ENCODE measurements at places on chromosomes 12 and 14. TPM values are rescaled to one million over a fixed set of nuclear protein-coding genes. Genes with fewer than 3 reads are reported as not detected.

Gene PLA2G1B
- polyA plus RNA-seq: not detected

Gene CYP27B1
- polyA plus RNA-seq: 1.1 TPM

DNA sequence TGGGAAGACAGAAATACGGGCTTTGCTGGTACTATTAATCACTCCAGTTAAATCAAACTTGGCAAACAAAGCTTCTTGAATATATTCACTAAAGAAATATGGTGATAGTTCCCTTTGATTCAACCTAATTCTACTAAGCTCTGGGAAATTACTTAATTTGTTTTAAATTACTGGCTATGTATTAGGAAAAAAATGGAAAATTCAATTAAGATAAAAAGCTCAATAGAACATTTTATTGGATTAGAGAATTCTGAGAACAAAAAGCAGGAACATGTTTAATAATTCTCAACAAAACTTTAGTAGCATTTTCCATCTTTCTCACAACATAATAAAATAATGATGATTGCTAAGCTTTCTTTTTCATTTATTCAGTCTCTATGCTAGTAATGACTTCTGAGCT, 30.2 kb downstream of the BDKRB1 start:
- DNase-seq: no peak

Gene MDGA2
- polyA plus RNA-seq: 0.63 TPM

DNA sequence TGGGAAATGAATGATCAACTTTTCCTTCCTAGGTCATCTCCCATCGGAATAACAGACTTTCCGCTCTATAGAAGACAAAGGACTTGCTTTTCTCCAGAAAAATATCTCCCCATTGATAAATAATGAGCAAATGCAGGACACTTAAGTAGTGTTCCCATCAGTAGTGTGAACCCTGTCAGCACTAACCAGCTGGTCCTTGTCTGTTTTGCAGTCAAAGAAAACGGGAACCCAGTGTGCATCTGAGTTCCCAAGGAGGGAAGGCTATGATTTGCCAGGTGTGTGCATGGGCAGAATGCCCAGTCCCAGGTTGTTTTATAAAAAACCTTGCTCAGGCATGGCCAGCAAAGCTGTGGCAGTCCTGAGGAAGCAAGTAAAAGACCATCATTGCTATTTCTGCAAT, 256.5 kb upstream of the HMGA2 start:
- DNase-seq: no peak

Gene RNASE3
- not detected for polyA plus RNA-seq

DNA sequence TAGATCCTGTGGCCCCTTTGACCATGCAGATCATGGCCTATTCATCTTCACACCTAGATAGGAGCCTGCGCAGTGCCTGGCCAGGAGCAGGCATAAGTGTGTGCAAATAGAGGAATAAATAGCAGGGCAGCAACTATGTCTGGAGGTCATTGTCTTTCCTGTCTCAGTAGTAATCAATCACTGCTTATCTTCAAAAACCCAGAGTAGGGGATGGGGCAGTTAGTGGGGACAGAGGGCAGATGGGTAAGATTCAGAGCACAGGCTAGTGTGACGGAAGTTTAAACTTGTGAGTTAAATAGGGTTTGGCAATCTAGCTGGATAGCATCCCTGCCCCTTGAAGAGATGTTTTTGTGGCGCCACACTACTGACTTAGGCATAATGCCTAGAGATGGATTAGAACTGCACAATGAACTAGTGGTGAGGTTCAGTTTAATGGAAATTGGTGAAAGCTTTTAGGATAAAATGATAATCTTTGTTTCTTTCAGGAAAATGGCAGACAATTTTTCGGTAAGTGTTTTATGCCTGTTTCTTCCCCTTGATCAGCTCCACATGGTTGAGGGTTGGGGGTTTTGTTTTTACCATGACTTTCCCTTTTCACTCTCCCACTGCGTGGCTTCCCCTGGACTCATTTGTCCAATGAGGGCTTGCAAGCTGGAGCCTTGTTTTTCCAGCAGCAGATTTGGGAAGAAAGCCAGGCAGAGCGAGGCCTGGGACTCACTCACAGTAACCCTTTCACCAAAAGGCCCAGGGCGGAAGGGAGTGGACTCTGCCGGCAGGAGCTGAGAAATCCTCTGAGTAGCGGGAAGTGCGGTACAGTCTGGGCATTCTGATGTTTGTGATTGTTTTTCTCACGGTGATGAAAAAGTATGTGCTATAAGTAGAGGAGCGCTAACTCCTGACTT, 8.1 kb downstream of the LGALS3 start:
- no peak for DNase-seq

DNA sequence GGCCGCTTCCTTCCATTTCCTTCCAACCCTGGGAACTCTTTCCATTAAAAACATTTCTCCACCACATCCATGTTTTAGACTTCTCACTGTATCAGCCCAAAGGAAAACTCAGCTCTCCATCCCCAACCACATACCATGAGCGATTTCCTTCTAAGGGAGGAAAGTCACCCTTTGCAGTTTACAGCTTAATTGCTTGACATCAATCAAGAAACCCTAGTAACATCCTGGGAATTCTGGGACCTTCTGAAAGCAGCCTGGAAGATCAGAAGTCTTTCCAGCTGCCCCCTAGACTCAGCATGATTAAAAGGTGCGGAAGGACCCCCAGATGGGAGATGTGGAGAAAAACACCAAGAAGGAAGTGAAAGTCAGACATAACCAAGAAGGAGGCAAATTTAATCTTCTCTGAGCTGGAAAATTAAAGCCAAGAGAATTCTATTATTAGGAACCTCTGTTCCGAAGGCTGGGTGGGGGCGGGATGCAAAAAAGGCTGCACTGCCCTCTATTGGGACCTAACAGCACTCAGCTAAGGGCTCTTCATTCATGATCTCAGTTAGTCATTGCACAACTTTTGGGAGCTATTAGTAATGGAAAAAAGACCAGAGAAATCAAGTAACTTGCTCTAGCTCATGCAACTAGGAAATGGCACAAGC, 73.3 kb upstream of the PLXNC1 start:
- DNase-seq: peak; percentile 77

GRCh38 chr12:6306599-6307220, 3.8 kb upstream of the PLEKHG6 start:
- no peak for DNase-seq

GRCh38 chr12:3186546-3187215, 109.5 kb downstream of the TSPAN9 start:
- DNase-seq: no peak

DNA sequence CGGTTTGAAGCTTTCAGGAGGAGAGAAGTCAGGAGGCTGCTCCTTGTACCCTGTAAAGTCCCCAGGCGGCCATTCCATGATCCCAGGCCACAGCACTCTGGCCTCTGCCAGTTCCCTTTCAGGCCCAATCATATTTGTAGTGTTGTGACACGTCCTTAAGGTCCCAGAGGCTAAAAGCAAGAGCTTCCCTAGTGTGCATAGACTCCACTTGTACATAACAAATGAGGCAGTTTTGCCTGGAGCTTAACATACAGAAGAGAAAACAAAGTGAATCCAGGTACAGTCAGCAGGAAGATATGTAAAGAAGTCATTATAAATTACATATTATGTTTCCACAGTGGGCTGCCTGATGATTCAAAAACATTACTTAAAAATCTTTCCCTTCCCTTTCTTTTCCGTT, 81.1 kb upstream of the RPH3A start:
- no peak for DNase-seq

Measured in GM23338 (cell line).